ENCODE measurements at places on chromosomes 5 and 9.

DNA sequence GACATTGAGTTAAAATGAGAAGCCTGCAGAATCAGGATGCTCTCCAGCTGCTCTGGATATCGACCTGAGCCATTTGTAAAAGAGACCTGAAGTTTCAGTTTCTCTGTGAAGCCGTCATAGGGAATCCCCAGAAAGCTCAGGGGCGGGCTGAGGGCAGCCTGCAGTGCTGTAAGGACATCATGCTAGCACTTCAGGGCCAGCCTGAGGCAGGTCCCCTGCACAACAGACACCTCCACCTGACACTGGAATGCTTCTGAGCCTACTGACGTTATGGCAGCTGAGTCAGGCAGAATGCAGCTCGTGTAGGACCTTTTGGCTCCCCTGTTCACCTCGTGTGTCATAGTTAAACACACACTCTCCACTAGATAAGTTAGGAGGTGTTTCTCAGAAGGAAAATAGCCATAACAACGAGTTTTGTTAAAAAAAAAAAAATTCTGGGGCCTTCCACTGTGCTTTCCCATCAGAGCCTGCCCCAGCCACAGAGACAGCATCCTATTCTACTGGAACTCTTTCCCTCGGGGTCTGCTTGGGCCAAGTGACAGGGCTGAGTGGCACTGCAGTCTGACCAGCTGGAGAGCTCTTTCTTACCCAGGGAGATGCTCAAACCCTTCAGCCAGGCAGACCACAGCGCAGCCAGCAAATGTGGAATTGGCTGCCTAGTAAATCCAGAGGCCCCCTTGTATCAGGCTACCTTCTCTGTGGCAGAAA is 354.9 kb downstream of the DIRAS2 start:
- DNase-seq, result no peak

DNA sequence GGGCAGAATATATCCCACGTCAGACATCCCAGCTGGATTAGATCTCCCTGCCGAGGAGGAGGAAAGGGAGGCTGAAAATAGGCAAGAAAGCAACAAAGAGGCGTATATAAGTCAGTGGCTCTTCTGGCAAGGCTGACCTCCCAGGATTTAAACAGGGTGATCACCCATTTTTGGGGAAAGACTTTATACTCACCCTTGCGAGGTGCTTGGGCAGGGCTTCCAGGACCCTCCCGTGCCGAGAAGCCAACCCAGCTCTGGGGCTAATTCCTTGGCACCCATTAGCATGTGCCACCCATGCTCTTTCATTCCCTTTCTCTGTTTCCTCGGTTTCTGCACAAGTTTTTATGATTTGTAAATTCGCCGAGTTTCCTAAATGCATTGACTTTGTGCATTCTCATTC is 230.2 kb upstream of the IRX2 start:
- no peak for DNase-seq

DNA sequence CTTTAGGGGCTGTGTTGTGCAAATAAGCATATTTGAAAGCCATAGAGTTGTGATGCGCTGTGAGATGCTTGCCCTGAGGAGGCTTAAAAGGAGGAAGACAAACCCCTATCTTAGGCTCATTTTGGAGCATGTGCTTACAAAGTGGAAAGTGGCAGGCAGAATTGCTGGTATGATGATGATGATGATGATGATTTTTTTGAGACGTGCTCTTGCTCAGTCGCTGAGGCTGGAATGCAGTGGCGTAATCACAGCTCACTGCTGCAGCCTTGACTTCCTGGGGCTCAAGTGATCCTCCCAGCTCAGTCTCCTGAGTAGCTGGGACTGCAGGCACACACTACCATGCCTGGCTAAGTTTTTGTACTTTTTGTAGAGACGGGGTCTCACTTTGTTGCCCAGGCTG is 1.7 kb downstream of the CNOT8 start:
- no peak for DNase-seq

GRCh38 chr9:126173929-126174328 is 152.7 kb upstream of the MVB12B start:
- no peak for DNase-seq

GRCh38 chr5:123119334-123119986 is 30.4 kb downstream of the PRDM6 start:
- no peak for DNase-seq

DNA sequence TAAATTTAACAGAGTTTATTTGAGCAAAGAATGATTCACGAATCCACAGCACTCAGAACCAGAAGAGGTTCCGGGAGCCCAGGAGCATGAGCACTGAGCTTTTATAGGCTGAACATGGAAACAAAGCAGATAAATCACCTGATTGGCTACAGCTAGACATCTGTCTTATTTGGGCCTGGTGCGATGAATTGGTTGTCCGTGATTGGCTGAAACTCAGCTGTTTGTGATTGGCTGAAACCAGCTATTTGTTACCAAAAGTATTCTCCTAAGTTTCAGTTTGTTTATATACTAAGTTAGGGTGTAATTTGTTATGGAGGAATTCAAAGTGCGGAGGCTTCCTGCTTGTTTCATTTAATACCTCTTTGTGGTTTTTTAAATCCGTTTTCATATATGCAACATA is 15.8 kb upstream of the LCP2 start:
- no peak for DNase-seq

DNA sequence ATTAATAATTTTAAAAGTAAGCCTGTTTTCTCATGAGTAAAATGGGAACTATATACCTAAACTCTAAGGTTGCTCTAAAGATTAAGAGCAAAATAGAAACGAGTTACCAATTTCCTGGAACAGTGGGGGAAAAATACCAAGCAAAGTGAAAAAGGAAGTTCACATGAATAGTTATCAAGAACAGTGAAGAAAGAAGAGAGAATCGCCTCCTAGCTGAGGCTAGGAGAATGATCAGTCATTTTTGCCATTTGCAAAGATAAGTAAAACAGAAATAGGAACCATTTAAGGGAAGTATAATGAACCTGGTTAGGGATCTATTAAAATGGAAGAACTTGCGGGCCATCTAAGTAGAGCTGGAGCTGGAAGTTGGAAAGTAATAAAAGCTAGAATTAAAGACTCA is 50.7 kb downstream of the P4HA2 start:
- DNase-seq, result no peak

DNA sequence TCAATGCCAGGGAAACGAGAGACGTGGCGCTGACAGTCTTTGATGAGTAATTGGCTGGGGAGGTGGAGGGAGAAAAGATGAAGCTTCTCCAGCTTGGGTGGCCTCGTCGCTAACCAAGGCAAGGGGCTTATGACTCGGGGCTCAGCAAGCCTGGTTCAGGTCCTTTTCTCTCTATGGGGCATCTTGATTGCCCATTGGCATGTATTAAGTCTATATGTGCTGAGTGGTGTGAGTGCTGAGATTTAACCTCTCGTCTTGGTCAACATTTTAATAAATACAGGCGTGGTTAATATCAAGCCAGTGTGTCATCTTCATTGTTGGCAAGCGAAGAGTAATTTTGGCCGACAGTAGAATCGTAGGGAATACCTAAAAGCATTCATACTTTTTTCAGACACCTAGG is 85.9 kb downstream of the RAI14 start:
- no peak for DNase-seq

GRCh38 chr9:104009826-104010225 is 84.3 kb upstream of the SMC2 start:
- DNase-seq, result no peak

DNA sequence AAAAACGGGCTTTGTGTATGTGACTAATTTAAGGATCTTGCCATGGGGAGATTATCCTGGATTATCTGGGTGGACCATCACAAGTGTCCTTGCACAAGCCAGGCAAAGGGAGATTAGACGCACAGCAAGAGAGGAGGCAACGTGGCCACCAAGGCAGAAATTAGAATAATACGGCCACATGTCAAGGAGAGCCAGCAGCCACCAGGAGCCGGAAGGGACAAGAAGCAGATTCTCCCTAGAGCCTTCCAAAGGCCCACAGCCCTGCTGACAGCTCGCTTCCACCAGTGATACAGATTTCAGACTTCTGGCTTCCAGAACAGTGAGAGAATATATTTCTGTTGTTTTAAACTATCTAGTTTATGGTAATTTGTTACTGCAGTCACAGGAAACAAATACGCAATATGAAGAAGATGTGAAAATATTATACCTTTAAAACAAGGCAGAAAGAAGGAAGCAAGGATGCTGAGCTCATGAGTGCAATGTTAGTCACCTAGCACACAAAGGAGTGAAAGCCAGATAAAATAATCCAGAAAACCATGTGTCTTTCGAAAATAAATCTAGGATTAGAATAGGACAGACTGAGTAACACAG is 28.7 kb upstream of the F2RL1 start:
- DNase-seq, result no peak
